ENCODE measurements at places on chromosomes 4 and X.

GRCh38 chr4:68463796-68464195 lies 16.5 kb downstream of the TMPRSS11E start:
- no peak for DNase-seq

- no peak for DNase-seq
Measured at GRCh38 chr4:164221631-164222030, 532.3 kb upstream of the SMIM31 start.

- DNase-seq, result no peak
Measured at GRCh38 chr4:186825069-186825468, 101.4 kb upstream of the FAT1 start.

- no peak for DNase-seq
Measured at GRCh38 chrX:114252186-114252585, 331.7 kb upstream of the HTR2C start.

GRCh38 chr4:87865960-87866598 lies 33.3 kb downstream of the MEPE start:
- DNase-seq, result no peak

DNA sequence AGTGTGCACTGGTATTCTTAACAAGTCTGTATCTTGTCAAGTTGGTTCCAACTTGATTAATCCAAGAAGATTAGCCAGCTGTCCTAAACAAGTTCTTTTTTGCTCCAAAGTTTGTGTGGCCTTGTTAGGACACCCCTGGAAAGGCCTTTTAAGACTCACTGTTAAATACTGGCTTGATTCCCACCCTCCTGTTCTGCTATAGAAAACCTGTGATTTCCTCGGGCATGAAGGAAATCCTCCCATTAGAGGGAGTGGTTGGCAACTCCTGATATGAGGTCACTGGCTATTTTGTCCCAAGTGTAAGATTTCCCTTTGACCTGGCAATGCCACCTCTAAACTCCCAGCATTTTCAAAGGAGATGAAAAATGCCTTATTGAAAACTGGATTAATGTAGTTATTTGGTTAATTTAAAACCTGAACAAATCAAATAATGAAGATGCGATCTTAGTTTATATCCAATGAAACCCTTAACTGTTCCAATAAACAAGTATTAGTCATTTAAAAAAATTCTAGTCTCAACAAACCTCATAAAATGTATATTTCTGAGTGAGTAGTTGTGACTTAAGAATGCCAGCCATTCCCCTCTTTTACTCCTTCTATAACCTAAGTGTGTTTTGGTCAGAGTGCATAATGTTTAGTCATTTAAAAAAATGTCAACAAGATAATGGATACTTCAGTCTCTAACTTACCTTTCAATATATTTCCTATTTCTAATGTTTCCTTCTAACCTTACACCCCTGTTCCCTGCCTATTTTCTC lies 94.4 kb downstream of the NPNT start:
- DNase-seq, result no peak

DNA sequence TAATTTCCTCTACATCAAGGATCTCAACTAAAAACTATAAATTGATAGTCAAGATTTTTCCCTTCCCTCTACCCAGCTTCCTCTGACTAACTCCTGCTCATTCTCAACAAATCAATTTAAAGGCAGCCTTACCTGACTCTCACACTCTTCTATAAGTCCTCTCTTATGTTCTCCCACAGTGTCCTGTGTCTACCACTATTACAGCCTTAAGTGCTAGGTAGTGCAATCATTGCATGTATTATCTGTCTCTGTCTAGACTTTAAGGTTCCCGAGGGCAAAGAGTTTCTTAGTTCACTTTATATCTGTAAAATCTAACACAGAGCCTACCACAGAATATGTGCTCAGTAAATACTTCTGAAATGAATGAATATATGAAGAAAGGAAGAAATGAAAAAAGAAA lies 123.7 kb downstream of the BTC start:
- DNase-seq, result no peak

DNA sequence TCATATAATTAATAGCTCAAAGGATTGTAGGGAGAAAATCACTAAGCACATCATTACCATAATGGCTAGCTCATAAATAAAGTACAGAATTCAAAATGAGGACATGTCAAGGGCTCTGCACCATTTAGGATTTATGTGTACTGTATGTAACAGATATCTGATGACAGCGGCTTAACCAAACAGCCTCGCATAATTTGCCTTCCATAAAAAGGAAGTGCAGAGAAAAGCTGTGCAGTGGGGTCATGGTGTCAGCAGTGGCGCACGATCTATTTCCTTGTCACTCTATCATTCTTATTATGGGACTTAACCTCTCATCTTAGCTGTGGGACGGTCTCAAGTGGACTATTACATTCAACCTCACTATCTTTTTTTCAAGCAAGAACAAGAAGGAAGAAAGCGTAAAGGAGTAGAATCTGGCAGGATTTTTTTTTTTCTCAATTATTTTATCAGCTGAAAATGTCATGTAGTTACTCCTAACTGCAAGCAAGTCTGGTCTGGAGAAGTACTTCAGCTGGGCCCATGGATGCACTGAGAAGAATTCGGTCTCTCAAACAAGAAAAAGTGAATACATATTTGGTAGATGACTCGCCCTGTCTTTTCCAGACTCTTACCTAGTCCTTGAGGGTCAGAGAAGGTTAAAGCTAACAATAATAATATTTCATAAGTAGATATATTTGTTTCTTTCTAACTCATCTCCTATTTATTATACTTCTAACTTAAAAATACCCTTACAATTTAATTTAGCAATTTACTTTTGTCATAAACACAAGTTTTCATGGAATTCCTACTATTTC lies 94.6 kb downstream of the COX18 start:
- DNase-seq, result no peak

All from stimulated activated CD8-positive, alpha-beta memory T cell treated with anti-CD3 and anti-CD28 coated beads, Interleukin-7, amount 100 ng/mL, for 4 hours (primary cell).